ENCODE measurements at places on chromosomes 6 and 20. TPM values are rescaled to one million over a fixed set of nuclear protein-coding genes. Genes with fewer than 3 reads are reported as not detected.

Gene HS3ST5
- total RNA-seq = not detected

Gene GSTA2
- not detected for total RNA-seq

Gene DEF6
- total RNA-seq = 11.3 TPM

Gene RFX6
- total RNA-seq = not detected

Gene LY6G5C
- not detected for total RNA-seq

Gene GLP1R
- not detected for total RNA-seq

Gene CYP21A2
- not detected for total RNA-seq

Gene PPP1R3G
- total RNA-seq = 0.25 TPM

Gene ZSCAN23
- 0.81 TPM for total RNA-seq

Gene PTCHD4
- 2.0 TPM for total RNA-seq

Gene ZNF311
- total RNA-seq = not detected

Gene FBXO30
- total RNA-seq = 7.7 TPM

Gene SYS1
- 21.9 TPM for total RNA-seq

Gene MYL9
- 28.2 TPM for total RNA-seq

Gene FAM8A1
- 12.1 TPM for total RNA-seq

Gene ABHD16B
- not detected for total RNA-seq
